Activated CD8-positive, alpha-beta memory T cell treated with anti-CD3 and anti-CD28 coated beads for 48 hours (primary cell): ENCODE measurements at places on chromosomes 1 and 21.

- DNase-seq: no peak
These were observed 1.2 kb upstream of the CDA start for GRCh38 chr1:20587661-20588053.

- no peak for DNase-seq
These were observed 51.2 kb downstream of the STUM start for GRCh38 chr1:226599636-226600238.

- DNase-seq: no peak
These were observed 85.1 kb downstream of the POU2F1 start for GRCh38 chr1:167305706-167306277.

DNA sequence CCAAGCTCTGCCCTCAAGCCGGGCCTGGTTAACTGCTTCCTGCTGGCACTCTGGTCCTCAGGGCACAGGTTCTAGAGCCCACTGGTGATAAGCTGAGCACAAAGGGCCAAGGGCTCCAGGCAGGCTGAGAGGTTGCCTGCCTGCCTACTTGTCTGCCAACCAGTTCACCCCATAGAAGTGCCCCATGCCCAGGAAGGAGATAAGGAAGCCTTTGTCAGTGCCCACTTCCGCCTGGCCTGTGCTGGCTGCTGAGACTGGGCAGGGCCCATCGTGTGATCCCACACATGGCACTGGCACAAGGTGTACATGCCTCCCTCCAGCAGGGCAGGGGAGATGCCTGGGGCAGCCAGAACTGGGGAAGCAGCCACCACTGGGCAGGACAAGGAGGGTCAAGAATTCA lies 24.1 kb downstream of the SLC9A1 start:
- DNase-seq: no peak

- DNase-seq: no peak
These were observed 1359.0 kb upstream of the ADGRL4 start for GRCh38 chr1:80365359-80366021.

GRCh38 chr1:115306146-115306545 lies 31.9 kb downstream of the NGF start:
- no peak for DNase-seq

DNA sequence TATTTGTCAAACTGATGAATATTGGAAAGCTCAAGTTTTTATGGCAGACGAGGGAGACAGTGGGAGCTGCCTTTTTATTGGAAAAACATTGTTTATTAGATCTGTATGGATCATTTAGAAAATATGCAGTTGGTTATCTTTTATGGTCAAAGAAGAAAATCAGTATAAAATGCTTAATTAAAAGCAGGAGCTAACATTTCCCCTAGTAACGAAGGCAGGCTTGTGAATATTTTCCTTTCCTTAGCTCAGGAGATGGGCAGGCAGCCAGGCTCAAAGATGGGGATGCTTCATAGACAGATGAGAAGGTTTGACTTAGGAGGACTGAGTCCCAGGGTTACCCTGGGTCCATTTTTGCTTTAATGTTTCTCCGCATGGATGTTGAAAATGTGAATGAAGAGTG lies 26.0 kb downstream of the ROR1 start:
- DNase-seq: no peak

DNA sequence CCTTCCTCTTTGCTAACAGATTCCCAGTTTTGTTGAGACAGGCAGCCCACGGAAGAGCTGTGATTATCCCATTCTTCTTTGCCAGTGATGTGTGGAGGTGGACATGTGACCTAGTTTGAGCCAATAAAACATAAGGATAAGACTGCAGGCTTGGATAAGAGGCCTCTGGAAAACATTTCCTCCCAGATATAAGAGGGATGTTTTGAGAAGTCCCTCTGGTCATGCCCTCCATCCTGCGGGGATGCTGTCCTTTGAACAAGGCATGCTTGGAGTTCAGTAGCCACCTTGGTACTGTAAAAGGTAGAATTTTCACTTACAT lies 155.7 kb downstream of the TM2D1 start:
- DNase-seq: no peak

- no peak for DNase-seq
These were observed 1.1 kb downstream of the RNF187 start for GRCh38 chr1:228488125-228488817.

- DNase-seq: no peak
These were observed 182.4 kb downstream of the TRABD2B start for GRCh38 chr1:47814612-47815395.

- DNase-seq: no peak
These were observed 355.1 kb downstream of the DISC1 start for GRCh38 chr1:231981675-231982074.

DNA sequence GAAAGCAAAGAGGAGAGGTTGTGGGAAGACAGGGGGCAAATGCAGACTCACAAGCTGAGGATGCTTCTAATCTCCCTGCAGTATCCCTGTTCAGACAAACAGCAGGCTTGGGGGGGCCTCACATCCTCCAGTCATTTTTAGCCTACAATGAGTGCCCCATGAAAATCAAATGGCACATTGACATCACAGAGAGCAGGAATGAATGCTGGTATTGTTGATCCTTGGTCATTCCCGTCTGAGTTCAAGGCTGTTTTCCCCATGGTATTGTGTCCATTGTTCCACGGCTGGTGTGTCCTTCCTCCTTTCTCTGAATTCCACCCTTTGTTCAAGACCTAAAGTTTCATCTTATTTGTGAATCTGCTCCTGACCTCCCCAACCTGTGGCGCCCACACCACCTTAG lies 545.6 kb downstream of the AJAP1 start:
- DNase-seq: no peak

DNA sequence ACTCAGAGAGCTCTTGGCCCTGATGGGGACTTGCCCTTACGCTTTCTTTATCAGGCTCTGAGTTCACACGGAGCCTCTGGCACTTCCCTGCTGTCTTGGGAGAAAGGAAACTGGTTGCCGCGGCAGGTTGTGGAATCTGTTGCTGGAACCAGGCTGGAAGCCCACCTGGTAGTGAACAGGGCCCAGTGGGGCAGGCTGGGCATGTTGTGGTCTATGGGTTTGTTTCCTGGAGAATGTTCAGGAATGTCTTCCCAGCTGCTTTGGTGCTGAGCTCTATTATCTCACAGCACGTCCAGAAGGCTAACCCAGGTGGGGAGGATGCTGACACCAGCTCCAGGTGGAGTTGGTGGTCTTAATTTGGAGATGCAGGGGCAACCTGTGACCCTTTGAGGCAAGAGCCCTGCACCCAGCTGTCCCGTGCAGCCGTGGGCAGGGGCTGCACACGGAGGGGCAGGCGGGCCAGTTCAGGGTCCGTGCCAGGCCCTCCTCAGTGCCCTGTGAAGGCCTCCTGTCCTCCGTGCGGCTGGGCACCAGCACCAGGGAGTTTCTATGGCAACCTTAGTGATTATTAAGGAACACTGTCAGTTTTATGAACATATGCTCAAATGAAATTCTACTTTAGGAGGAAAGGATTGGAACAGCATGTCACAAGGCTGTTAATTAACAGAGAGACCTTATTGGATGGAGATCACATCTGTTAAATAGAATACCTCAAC lies 33.3 kb upstream of the TDRD10 start:
- DNase-seq: no peak

DNA sequence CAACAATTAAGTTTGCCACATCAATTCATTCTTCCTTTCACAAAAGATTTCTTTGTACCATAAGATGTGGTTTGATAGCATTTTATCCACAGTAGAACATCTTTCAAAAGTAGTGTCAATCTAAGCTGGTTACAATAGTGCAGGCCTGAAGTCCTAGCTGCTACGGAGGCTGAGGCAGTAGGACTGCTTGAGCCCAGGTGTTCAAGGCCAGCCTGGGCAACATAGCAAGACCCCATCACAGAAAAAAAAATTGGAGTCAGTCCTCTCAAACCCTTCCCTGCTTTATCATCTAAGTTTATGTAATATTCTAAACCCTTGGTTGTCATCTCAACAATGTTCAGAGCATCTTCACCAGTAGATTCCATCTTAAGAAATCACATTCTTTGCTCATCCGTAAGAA lies 31.7 kb downstream of the DENND1B start:
- no peak for DNase-seq

DNA sequence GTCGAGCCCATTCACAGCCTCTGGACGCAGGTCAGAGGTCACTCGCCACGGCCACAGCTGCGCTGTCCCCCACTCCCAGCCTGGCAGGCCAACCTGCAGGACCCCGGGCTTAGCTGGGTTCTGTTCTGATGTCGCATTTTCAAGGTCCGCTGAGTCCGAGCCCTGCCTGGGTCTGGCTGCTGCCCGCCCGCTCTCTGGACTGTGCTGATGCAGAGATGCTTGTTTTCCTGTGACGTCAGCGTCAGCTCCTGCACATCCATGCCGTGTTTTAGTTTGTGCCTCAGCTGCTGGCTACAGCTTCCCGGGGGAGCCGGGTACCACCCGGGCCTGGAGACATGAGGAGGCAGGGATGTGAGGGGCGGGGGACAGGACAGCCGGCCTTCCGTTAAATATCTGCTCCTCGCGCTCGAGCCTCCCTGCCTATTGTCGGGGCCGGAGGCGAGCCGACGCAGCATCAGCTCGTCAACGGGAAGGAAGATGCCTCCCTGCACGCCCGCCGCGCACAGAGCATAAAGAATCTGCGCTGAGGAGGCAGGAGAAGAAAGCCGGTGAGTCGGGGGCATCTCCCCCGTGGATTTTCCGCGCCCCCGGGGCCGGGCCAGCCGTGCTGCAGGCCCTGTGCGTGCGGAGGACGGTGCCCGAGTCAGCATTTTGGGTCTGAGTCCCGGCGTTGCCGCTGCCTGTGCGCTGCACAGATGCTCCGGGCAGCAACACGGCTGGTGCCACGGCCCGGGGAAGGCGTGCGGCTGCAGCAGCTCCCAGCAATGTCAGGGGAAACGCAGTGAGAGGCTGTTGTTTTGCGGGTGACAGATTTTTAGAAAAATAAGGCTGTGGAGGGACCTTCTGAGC lies 23.4 kb downstream of the PRKCZ start:
- DNase-seq: no peak

DNA sequence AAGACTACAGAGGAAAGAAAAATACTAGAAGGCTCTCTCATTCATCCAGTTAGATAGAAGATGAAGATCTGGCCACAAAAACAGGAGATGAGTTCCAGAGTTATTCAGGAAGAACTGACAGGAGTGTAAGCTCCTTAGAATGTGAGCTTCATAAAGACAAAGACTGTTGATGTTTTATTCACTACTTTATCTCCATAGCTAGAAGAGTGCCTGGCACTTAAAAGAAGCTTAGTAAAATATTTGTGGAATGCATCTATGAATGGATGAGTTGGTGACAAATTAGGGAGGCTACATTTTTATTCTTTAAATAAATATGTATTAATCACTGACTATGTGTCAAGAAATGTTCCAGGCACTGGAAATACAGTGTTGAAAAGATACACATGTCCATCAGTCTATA lies 13.8 kb downstream of the CLDN17 start:
- no peak for DNase-seq

DNA sequence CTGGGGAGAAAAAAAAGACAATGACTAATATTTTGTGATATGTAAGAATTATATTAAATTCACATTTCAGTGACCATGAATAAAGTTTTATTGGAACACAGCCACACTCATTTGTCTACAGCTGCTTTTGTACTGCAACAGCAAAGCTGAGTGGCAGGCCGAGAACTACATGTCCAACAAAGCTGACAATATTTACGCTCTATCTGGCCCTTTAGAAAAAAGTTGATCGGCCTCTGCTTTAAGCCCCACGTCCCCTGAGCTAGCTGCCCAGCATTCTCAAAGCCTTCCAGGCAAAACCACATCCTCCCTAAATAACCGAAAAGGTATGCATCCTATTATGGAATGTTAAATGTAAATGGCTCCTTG lies 8.6 kb downstream of the SLC2A1 start:
- no peak for DNase-seq

DNA sequence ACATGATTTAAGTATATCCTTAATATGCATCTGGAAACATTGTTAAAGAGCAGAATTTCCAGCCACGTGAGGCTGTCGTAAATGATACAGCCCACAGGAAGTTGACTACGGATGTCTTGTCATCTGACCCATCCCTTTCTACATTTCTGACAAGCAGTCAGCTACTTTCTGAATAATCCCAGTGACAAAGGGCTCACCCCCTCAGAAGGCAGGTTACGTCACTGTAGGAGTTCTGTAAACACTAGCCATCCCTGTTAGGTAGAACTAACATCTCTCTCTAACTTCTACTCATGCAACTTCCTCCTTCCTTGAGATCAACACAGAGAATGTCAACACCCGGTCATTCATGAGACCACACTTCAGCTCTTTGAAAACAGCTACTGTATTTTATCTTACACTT lies 259.2 kb downstream of the GREM2 start:
- DNase-seq: no peak

DNA sequence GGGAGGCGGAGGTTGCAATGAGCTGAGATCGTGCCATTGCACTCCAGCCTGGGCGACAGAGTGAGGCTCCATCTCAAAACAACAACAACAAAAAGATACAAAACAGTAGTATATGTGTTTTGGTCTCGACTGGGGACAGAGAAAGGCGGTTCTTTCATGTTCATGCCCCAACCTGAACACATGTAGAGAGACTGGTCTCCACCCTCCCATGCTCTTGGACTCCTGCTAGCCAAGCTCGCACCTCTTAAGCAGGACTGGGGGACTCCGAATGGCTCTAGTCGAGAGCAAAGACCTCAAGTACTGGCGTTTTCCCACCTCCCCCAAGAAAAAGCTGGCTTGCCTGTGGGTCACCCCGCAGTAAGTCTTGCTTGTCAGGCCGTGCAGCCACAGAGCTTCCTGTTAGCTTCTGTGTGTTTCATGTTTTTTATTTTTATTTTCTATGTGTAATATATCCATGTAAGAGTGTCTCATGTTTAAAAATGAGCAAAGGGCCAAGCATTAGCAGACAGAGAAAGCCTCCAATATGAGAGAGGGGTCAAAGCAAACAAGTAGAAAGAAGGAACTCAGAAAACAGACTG lies 91.6 kb downstream of the SCCPDH start:
- DNase-seq: no peak

DNA sequence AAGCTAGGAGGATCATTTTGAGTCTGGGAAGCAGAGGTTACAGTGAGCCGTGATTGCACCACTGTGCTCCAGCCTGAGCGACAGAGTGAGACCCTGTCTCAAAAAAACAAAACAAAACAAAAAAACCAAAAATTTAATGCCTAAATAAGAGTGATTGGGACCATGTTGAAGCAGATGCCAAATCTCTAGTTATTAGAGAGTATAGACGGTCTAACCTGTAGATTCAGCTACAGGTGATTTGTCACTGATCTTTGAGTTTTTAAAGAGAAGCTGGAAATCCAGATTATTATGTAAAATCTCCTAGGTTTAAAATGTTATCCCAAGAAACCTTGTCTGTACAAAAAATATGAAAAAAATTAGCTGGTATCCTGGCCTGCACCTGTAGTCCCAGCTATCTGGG lies 11.5 kb downstream of the HDAC1 start:
- DNase-seq: no peak

DNA sequence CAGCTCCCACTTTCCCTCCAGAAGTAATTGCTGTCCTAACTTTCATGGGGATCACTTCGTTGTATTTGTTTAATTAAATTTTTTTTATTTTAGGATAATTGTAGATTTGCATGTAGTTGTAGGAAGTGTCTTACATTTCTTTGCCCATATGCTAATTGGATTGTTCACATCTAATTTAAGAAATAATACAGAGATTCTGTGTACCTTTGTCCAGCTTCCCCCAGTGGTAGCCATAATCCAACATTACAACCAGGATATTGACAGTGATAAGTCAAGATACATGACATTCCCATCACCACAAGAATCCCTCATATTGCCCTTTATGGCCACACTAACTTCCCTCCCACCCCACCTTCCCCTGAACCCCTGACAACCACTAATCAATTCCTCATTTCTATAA lies 136.6 kb downstream of the PRDM2 start:
- no peak for DNase-seq

GRCh38 chr21:46194374-46195334 lies 10.4 kb upstream of the SPATC1L start:
- no peak for DNase-seq
